ENCODE measurements at places on chromosomes 1 and 21.

DNA sequence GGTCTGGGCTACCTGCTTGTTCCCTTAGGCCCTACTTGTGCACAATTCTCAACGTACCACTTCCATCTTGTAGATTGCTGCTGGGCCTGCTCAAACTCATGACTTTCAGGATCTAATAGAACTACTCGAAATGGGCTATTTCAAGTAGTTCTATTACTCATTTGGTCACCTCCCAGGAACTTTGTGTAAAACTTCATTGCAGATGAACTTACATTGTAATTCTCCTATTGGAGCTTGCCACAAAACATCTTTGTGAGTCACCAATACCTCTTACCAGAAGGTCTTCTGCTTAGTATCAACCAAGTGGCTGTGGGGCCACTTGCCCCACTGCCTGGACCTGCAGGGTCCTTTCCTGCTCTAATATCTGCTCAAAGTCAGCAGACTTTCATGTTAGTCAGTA lies 10.7 kb upstream of the MYOCOS start:
- DNase-seq: no peak

DNA sequence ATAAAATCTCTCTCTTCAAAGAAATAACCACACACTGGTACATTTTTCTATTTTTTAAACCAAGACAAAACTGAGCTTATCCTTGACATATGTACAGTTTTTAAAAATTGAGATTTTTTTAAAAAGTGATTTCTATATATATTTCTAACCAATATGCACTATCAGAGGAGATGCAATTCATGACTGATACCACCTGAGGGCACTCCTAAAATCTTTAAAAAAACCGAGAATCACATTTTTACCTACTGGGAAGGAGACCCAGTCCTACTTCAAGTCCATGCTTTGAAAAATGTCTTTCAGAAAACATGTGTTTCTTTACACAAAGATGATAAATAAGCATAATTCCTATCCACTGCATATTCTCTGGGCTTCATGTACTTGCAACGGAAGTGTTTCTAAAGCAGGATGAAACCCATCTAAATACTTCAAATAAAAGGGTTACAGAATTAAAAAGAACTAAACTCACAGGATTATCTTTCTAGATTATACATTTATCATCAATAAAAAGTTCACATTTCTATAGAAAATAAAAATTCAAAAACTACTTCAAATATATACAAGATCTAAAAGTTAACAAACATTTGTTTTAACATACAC lies 98.6 kb downstream of the ENAH start:
- DNase-seq: peak; percentile 28

DNA sequence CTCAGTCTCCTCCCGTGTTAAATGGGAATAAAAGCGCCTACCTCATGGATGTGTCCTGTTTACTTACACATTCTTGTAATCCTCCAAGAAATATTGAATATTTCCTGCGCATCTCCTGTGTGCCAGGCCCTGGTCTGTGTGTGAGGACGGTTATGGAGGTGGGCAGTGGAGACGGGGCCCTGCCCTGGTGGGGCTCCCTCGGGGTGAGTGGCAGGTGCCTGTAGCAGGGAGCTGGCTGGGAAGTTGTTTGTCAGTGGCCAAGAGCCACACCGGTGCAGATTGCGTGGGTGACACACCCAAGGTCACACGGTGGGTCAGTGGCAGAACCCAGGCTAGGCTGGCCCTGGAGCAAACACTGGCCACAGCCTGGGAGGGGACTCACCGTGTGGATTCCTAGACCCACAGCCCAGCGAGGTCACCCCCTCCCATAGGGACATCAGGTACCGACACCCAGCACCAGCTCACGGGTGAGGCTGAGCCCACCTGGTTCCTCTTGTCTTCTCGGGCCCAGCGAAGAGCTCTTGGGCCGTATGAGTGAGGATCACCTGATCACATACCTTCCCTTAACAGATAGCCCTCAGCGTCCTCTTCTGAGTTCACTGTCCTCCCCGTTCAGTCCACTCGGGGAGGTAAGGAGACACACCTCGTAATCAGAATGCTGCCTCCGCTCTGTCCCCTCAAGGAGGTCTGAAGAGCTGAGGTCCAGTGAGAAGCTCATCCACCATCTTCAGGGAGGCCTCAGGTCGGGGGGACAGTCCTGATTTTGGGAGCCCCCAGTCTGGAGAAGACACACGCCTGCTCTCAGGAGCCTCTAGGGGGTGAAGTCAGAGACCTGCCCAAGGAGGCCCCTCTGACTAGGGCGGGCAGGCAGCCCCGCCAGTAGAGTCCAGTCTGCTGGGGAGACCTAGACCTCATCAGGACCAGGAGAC lies 349.6 kb downstream of the MATN1 start:
- DNase-seq: no peak

DNA sequence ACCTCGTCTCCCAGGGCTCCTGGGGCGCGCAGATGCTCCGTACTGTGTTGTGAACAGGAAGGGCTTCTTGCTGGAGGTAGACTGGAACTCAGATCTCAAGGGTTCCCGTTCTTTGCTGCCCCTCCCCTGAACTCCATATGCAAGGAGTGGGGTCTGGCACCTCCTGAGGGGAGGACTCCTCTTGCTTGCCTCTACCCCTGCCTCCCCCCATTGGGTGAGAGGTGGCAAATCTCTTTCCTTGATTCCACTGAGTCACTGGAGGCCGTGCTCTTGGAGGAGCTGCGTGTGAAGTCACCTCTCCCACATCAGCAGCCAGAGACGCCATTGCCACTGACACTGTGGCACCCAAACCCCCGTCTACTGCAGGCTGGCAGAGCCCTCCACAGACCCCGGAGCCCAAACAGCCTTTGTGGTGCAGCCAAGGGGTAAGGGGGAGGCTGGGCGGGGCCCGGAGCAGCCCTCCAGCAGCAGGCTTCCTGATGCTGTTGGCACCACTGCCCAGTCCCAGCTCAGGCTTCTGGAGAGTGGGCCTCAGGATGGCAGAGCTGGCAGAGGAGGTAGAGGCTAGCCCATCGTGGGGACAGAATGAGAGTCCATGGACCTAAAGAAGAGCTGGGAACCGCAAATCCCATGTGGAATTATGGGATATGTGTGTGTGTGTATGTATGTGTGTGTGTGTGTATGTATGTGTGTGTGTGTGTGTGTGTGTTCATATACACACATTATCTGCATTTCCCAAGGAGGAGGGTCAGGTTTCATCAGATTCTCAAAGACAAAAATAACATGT lies 104.9 kb upstream of the RUNX3 start:
- no peak for DNase-seq

GRCh38 chr1:29574871-29575270 lies 338.5 kb downstream of the PTPRU start:
- DNase-seq: no peak

DNA sequence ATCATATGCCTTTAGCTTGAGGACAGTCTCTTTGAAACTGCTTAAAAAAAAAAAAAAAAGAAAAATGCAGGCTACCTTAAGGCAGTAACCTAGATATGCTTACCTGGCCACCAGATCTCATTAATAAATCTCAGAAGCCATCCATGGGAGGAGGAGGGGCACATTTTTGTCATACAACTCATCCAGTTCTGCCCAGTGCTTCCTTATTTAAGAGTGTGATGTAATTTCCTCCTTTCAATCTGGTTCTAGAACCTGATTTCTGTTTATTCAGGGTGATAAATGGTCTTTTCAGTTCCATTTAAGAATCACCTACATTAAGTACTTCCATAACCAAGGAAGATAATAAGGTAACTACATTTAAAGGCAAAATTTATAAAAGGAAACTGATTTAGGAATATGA lies 6.1 kb downstream of the ERRFI1 start:
- no peak for DNase-seq

- peak; percentile 83 for DNase-seq
These were observed 45.6 kb downstream of the XCL2 start for GRCh38 chr1:168498159-168498631.

GRCh38 chr1:153364156-153364555 lies 6.5 kb downstream of the S100A9 start:
- no peak for DNase-seq

DNA sequence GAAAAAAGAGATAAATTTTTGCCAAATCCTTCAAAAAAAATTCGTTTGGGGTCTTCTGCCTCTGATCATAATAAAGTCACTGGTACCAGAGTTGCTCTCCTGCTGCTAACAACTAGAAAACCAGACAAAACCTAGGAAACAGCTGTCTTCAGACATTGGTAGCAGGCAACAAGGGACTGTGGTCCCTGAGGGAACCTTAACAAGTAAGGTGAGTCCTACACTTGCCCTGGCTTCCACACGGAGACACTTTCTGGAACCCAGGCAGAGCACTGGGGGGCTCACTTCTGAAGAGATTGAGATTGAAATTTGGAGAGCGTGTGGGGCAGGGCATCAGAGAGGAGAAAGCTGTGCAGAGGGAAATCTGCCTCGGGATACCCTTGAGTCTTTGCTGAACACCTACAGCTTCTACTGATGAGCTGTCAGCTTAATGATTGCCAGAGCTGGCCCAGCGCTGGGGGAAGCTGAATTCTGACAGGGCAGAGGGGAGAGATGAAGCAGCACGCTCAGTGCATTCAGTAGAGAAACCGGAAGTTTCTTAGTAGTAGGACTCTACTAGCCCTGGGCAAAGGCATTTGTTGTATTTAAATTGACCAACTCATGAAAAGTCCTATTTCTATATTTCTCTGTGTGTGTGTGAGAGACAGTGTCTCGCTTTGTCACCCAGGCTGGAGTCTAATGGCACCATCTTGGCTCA lies 18.5 kb upstream of the FAM89A start:
- no peak for DNase-seq

DNA sequence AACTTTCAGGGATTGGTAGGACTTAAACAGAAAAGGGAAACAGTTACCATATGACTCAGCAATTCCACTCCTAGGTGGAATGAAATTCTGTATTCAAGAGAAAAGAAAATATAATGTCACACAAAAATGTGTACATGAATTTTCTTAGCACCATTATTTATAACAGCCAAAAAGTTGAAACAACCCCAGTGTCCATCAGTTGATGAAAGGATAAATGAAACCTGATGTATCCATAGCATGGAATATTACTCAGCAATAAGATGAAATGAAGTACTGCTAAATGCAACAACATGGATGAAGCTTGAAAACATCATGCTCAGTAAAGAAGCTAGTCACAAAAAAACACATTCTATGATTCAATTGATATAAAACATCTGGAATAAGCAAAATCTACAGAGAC lies 15.5 kb downstream of the EEIG2 start:
- DNase-seq: no peak

DNA sequence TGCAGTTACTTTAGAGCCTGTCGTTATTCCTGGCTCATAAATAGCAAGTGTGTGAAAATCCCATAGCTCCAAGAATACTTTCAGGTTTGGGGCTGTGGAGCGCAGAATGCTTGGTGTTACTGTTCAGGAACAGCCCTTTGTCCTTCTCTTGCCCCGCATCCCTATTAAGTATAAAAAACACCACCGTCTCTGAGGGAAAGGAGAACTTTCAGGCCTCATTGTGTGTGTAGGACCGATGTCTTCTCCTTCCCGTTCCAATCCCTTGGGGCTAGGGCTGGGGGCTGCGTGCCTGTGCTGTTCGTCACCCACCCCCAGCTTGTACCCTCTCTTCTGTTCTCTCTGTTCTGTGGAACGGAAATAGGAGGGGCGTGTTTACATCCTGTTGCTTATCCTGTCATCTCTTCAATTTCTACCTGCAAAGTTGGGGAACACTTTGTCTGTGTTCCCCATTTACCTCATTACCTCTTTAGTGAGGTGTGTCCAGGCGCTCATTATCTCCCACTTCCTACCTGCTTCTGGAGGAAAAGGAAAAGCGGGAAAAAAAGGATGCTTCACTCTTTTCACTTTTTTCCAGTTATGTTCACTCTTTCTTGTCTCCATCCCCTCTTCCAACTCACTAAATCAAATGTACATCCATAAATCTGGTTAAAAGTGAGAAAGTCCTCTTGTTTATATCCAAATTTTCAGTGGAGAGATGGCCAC lies 788 bp upstream of the TXNIP start:
- DNase-seq: no peak

DNA sequence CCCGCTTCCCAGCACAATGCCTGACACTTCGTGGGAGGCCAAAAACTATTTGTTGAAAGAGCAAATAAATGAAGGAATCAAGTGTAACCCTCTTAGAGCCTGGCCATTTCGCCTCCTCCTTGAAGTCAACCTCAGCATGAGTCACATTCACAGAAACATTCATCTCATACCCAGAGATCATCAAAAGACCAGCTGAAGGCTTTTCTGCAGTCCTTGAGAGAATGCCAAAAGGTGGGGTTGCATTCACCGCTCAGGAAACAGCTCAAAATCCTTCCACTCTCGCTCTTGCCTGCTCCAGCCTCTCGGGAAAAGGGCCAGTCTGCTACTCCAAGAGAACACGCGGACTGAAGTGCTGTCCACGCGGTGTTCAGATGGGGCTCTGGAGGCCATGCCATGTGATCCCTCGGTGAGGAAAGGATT lies 90.0 kb downstream of the VWA5B1 start:
- no peak for DNase-seq

- DNase-seq: no peak
These were observed 37.9 kb downstream of the GABPA start for GRCh38 chr21:25772686-25773085.

GRCh38 chr1:205709059-205709398 lies 28.7 kb upstream of the SLC45A3 start:
- no peak for DNase-seq

DNA sequence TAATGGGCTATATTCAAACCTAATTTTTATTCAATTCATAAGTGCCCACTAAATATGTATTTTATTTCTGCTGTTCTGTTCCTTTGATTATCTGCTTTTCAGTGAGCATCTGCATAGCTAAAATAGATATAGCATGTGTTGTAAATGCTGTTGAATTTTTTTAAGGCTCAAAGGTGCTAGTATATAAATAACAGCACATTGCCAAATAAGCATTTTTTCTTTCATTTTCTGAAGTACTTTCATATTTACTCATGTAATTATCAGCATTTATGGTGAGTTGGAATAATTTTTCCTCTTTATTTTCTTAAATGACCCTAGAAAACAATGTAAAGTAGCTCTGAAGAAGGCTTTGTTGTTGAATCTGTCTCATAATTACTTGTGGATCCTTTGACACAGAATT lies 69.6 kb upstream of the B3GALT2 start:
- peak; percentile 69 for DNase-seq

- DNase-seq: no peak
These were observed 7.9 kb downstream of the PGBD2 start for GRCh38 chr1:248913933-248914332.

- no peak for DNase-seq
These were observed 398.5 kb upstream of the VAMP3 start for GRCh38 chr1:7372477-7373120.

All from NCI-H1105 treated with DMSO at 0.1 percent for 48 hours (cell line).